ENCODE measurements at places on chromosomes 4 and X. TPM values are rescaled to one million over a fixed set of nuclear protein-coding genes. Genes with fewer than 3 reads are reported as not detected.

GRCh38 chrX:109858602-109859341 is 125.7 kb upstream of the ACSL4 start:
- DNase-seq: no peak

- no peak for DNase-seq
Observed at GRCh38 chrX:20325786-20326388, 59.2 kb upstream of the RPS6KA3 start.

DNA sequence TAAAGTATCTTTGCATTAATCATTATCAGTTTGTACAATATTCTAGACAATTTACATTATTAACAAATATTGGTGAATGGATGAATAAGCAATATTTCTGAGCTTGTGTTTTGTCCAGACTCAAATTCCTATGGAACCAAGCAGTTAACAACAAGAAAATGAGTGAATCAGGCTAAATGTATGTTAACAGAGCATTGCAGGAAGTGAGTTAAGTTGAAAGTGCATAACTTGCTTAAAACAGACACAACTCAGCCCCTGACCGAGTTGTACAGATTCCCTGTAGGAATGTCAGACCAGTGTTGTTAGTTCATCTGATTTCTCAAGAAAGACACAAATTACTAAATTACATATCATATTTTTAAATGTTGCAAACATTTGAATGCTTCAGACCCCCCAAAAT is 23.7 kb upstream of the CSN1S1 start:
- no peak for DNase-seq

DNA sequence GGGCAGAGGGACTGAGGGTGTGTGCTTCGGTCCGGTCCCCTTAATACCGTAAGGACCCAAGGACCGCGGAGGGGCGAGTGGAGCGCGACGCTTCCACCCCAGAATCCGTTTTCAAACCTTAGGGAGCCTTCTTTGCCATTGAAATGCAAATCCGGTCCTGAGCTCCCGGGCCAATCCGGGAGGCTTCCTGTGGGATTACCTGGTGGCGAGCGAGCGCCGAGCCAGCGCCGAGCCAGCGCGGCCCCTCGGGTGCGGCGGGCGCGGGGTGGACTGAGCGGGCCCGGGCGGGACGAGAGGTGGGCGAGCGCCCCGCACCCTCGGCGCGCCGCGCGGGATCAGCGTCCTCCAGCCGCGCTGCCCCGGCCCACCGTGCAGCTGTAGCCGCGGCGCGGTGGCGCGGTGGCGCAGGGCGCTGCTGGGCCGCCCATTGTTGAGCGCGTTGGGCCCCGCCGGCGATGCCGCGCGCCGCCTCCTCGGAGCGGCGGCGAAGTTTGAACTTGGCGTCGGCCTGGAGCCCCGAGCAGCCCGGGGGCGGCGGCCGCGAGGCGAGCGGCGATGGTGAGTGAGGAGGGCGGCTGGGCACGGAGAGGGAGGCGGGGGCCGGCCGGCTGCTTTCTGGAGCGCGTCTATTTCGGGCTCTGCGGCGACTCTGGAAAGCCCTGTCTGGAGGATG is 208.7 kb downstream of the SOWAHB start:
- DNase-seq: no peak

DNA sequence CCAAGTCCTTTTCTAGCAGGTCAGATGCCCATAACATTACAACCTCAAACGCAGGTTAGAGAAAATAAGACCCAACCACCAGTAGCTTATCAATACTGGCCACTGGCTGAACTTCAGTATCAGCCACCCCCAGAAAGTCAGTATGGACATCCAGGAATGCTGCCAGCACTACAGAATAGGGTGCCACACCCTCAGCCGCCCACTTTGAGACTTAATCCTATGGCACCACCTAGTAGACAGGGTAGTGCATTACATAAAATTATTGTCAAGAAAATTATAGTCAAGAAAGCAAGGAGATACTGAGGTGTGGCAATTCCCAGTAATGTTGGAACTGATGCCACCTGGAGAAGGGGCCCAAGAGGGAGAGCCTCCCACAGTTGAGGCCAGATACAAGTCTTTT is 19.9 kb upstream of the TRIM61 start:
- no peak for DNase-seq

DNA sequence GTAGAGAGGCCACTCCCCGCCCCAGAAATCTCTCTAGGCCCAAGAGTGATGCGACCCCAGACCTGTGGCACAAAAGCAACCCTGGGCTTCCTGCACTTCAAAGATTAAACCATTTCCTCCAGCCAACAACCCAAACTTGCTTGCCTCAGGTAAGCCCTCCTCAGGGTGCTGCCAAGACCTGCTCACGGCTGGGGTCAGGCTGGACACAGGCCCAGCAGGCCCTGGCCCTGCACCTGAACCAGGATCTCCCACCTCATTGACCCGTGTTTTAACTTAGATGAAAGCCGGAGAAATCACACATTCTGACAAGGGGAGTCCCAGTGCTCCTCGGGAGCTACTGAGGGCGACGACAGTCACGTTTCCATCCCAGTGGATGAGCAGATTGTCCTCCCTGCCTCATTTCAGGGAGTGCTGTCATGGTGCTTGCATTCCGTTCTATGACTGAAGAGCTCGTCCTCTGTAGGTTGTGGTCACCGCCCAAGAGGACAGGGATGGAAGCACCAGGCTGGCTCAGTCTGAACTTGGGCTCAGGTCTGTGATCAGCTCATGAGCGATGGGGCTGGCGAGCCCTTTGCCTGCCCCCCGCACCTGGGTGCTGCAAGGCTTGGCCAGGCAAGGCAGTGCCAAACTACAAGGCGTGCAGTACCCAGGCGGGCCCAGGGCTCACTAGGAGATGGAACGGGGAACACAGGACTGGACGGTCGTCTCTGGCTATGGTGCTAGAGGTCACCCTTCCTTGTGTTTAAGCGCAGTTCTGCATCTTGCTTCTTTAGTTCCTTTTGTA is 25.9 kb downstream of the WDR1 start:
- no peak for DNase-seq

- DNase-seq: no peak
Observed at GRCh38 chrX:49186125-49187027, at the start of gene PRICKLE3. Gene PRICKLE3, minus strand, starts transcription at chrX:49186373. Its CDS starts 76 bp downstream, at chrX:49186297.

DNA sequence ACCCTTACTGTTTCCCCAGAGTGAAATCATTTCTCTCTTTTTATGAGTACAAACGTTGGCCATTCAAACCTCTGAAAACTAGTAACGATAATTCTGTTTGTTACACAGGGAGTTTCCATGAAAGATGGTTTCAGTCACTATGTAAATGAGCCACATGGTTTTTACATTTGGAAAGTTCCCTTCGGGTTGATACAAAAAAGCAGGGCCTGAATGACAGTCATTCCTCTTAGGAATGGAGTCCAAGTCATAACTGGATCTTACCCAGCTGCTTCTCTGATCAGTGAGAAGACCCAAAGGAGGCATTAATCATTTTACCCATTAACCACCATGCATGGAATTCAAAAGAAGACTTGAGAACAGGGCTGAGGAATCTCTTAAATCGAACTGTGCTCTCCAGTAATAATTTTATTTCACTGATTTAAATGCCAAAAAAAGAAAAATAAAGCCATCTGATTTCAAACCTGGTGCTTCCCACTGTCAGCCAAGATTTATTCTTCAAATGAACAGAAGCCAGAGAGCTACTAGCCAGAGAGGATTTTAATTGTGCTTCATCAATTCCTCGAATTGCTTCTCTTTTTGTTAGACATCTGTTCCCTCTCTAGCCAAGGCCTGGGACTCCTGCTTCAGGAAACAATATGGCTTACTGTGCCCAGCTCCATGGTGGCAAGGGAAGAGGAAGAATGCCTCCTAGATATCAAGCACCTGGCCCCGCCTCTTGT is 3.2 kb downstream of the SOWAHB start:
- DNase-seq: no peak

- no peak for DNase-seq
Observed at GRCh38 chr4:145498430-145498829, 16.8 kb downstream of the SMAD1 start.

GRCh38 chr4:183987987-183988392 is 82.9 kb downstream of the STOX2 start:
- DNase-seq: peak; percentile 66

- DNase-seq: no peak
Observed at GRCh38 chr4:56979421-56980072, 851 bp downstream of the POLR2B start.

GRCh38 chr4:94516067-94516466 is 64.3 kb downstream of the PDLIM5 start:
- DNase-seq: peak; percentile 64

DNA sequence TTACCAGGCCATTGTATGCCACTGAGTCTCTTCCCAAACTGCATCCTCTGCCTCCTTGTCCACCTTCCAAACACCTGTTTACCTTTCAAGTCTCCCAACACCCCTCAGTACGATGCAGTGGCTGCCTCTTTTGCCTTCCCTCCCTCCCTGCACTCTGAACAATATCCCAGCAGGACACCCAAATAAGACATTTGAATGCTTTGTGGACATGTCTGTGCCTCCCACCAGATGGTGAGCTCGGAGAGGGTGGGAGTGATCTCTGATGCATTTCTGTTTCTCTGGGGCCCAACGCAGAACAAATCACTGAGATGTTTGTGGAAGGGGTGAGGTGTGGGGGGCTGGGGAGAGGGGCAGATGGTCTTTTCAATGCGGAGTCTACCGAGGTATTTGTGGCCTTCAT is 33.4 kb downstream of the PJA1 start:
- DNase-seq: no peak

- no peak for DNase-seq
Observed at GRCh38 chr4:97664741-97665140, 478.5 kb downstream of the STPG2 start.

- peak; percentile 36 for DNase-seq
Observed at GRCh38 chr4:48360285-48361011, 19.1 kb downstream of the SLAIN2 start.

DNA sequence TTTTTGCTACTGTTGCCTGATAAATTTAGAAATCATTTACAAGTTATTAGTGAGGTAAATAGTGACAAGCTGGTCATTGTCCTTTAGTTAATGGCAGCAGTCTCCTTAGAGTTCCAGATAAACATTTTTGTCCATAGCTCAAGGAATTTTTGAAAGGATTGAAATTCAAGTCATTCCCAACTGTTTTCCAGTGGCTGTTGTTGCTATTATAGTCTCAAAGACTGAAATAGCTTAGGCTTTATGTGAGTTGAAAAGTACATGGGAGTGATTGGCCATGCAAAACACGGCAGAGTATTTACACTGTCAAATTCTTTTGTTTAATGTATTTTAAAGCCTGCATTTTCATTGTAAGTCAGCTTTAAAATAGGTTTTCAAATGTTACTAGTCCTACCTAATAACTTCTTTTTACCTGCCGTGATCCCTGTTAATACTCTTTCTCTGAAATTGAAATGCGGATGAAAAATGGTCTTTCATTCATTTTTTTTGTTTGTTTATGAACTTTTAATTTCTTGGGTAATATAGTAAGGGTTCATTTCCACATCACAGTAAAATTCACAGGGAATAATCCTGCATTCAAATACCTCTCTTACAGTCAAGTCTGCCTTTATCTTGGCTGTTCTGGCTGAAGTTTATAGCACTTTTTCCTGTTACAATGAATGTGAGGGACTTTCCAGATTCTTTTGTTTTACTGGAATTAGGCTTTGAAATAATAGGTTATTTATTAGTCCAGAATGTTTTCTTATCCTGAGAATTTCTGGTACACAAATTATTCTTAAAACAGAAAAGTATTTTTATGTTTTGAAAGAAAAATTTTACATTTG is 85.1 kb downstream of the PDLIM5 start:
- DNase-seq: no peak

DNA sequence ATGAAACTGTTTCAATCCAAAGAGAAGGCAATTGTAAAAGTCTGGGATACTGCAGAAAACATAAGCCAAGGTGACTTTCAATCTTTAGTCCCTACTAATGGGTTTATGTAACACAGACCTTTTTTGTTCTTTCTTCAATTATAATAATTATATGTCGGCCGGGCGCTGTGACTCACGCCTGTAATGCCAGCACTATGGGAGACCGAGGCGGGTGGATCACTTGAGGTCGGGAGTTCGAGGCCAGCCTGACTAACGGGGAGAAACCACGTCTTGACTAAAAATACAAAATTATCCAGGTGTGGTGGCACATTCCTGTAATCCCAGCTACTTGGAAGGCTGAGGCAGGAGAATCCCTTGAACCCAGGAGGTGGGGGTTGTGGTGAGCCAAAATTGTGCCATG is 489.8 kb upstream of the CTSO start:
- no peak for DNase-seq

DNA sequence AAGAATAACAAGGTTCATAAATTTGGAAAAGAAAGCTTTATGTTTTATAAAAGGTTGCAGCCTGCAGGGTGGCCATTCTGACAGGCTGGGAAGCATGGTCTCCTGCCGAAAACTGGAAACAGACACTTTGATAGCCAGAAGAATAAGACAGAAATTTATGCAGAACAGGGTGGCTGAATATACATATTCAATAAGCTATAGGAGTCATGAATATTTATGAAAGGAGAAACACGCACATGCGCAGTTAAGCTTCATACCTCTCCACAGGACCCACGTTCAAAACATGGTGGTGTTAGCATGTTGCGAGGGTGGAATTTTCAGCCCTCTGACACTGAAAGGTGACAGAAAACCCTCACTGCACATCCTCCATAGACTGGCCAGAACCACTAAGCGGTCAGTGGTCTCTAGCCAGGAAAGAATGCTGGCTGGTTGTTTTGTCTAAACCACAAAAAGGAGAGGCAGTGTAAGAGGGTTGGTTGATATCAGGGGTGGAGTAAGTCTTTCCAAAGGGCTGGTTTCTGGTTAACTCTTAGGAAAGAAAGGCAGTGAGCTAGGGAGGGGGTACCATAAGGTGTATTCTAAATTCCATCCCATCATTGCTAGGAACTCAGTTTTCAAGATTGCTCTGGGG is 58.2 kb downstream of the ANXA10 start:
- no peak for DNase-seq

- no peak for DNase-seq
Observed at GRCh38 chr4:126318376-126318775, 1003.6 kb downstream of the FAT4 start.

GRCh38 chr4:53322696-53323095 is 43.2 kb downstream of the SCFD2 start:
- DNase-seq: no peak

DNA sequence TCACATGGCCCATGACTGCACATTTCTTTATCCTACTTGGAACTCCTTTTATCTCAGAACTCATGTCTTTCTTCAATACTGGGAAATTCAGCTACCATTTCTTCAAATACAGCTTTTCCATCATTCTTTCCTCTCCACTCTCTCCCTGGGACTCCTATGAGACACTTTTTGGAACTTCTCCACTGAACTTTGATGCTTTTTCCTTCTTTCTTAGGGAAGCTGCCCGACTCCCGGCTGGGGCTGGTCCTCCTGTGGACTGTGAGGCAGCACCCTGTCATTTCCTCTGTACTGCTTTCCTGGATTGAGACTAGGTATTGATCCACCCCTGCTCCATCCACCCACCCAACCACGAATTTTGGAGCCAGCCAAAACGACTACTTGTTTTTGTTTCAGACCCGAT is 40.0 kb downstream of the ZFYVE28 start:
- no peak for DNase-seq

GABRB1 gene
- 7.1 TPM for polyA plus RNA-seq

GAGE12G gene
- not detected for polyA plus RNA-seq

LINC00632 gene
- 69.9 TPM for polyA plus RNA-seq

NMU gene
- not detected for polyA plus RNA-seq

GAGE2A gene
- polyA plus RNA-seq: not detected

CXCL6 gene
- 0.57 TPM for polyA plus RNA-seq

GRIA2 gene
- polyA plus RNA-seq: not detected
